AML-193 (cell line): ENCODE measurements at places on chromosomes 1 and 21.

GRCh38 chr1:164777518-164777917, 218.5 kb downstream of the PBX1 start:
- no peak for DNase-seq

- DNase-seq: peak; percentile 70
These were observed at the start of gene IL20 for GRCh38 chr1:206864939-206865671. Gene IL20 (plus strand): TSS chr1:206865623. CDS start chr1:206865853, 230 bp downstream.

DNA sequence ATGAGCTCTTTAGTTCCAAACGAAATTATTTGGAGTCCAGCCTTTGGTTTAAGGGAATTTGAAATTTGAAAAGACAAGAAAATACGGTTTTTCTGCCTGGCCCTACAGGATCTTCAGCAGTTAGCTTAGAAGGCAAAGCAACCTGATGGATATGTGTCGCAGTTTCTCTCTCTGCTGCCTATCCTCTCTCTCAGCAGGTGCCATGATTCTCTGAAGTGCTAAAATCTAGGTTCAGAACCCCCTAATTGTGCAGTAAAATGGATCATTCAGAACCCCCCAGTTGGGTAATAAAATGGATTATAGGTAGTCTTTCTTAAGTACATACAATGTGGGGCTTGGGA, 446 bp upstream of the DEPDC1 start:
- no peak for DNase-seq

GRCh38 chr1:181459067-181459466, 24.2 kb upstream of the CACNA1E start:
- DNase-seq: no peak

GRCh38 chr1:7608628-7609305, 162.3 kb upstream of the VAMP3 start:
- DNase-seq: no peak

- no peak for DNase-seq
These were observed 29.8 kb downstream of the SHISAL2A start for GRCh38 chr1:52662645-52663313.

GRCh38 chr1:11720525-11720924, 15.4 kb upstream of the AGTRAP start:
- DNase-seq: no peak

DNA sequence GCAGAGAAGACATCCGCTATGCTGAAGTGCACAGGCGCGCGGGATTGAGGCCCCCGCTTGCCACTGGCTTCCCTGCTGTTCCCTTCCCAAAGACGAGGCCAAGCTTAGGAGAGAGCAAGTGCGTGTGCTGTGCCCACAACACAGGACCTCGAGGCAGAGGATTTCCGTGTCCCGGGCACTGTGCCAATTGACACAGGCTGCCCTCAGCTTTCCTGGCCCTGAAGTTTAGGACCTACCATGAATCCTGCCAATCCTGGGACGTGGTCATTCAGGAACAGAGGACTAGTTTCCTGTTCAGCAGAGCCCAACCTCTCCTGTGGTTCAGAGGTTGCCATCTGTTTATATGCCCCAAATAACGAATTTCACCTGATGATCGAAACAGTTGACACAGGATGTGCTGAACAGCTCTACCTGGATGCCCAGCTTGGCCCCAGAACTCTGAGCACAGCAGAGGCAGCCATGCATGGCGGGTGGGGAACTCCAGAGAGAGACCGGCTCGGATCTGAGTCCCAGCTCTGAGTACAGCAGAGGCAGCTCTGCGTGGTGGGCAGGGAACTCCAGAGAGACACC, 22.0 kb downstream of the SLC37A1 start:
- no peak for DNase-seq

GRCh38 chr1:51863384-51863783, 15.1 kb downstream of the NRDC start:
- no peak for DNase-seq

- DNase-seq: no peak
These were observed 42.2 kb downstream of the OLIG1 start for GRCh38 chr21:33112151-33112550.

- DNase-seq: no peak
These were observed 387.6 kb downstream of the CAMTA1 start for GRCh38 chr1:7172804-7173203.

DNA sequence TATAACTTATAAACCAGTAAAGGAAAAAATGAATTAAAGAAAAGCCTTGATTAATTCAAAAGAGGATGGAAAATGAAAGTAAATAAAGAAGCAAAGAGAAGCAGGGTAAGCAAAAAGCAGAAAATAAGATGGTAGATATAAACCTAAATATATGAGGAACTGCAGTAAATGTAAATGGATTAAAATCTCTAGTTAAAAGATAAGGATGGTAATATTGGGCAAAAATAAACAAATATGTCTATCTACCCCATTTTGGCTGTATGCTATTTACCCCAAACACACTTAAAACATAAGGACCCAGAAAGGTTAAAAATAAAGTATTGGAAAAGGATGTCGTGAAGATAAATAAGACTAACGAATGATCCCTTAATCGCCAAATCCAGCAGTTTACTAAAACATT, 161.9 kb downstream of the FOXD2 start:
- DNase-seq: no peak

- DNase-seq: no peak
These were observed 3.5 kb upstream of the PIGV start for GRCh38 chr1:26784023-26784871.

DNA sequence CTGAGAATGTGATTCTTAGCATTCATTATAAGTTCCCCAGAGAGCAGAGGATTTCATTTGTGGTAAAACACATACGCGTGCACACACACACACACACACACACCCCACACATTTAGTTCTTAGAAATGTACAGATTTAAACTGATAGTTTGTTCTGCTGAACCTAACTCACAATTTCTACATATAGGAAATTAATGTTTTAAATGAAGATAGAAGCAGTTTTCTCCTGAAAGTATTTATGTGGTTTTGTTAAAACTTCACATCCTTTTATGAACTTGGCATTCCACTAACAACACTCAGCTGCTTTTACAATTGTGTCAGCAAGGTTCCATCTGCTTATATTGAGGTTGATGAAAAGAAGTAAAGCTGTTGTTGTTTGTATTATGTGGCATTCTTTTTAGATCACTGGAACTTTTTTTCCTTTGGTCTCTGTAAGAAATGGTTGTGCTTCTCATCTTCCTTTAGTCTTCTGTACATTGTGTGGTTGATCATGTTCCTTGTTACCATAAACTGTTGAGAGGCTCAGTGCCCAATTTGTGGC, 41.6 kb downstream of the AK4 start:
- no peak for DNase-seq

- no peak for DNase-seq
These were observed 218.7 kb upstream of the TMEM51 start for GRCh38 chr1:14934867-14935266.

DNA sequence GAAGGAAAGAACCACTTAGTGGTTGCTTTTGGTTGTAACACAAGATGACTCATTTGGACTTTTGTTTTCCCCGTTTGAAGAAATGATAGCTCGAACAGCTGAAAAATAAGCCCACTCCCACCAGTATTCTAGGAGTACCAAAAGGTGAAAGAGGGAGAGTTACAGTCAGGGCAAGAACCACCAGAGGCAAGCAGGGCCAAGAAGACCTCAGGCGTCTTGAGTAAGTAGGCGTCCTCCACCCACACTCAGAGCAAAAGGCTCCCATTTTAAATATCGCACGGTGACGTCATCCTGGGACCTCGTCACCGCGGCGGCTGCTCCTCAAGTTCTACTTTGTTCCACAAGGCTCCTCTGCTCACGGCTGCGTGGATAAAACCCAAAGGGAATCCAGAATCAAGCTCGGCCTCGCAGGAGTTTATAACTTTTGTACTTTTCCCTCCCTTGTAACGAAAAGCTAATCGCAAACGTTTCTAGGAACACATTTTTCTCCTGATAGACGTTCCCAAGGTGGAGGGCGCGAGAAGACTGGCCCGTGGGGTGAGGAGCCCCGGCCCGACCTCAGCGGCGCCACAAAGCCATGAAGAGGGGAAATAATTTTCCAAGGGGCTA, 1.2 kb downstream of the BTG3 start:
- DNase-seq: no peak

DNA sequence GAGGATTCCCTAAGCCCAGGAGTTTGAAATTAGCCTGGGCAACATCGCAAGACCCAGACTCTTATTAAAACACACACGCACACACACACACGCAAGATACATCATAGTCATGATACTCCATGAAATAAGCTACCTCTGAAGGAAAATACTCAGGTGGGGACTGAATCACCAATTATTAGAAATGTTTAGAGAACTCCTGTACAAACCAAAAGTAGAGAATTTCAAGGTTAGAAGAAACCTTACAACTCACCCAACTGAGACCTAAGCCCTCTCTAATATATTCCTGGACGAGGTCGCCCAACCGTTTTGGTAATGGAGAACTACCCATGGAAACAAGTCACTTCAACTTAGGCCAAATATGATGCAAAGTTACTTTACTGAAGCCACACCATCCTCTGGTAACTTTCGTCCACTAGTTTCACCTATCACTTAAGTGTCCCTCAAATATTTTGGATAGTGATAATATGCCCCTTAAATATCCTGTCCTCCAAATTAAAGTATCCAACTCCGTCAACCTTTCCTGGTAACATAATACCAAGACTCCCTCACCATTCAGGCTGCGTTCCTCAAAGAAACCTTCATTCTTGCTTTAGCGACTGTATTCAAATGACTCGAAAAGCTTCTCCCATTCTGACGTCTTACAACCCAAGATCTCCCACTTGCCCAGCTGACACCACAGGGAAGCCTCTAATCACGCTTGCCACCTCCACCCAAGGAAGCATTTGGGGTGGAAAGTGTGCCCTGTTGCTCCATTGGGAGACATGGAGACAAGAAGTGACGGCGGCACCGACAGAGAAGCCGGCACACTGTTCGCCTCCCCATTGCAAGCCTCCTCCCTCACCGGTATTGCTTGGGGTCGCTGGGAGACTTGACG, 856 bp downstream of the NRDC start:
- DNase-seq: no peak

- DNase-seq: no peak
These were observed 186.8 kb downstream of the CDC7 start for GRCh38 chr1:91687452-91687851.

GRCh38 chr21:34910396-34910795, 138.7 kb downstream of the RUNX1 start:
- no peak for DNase-seq
